ENCODE measurements at places on chromosomes 5 and 9.

- DNase-seq = no peak
Measured at GRCh38 chr5:107320846-107321245, 349.9 kb downstream of the EFNA5 start.

- no peak for DNase-seq
Measured at GRCh38 chr9:86788456-86788855, 158.8 kb downstream of the GAS1 start.

- DNase-seq = no peak
Measured at GRCh38 chr9:24986331-24986730, 440.6 kb upstream of the IZUMO3 start.

GRCh38 chr5:24918676-24919075 is 273.9 kb upstream of the CDH10 start:
- no peak for DNase-seq

DNA sequence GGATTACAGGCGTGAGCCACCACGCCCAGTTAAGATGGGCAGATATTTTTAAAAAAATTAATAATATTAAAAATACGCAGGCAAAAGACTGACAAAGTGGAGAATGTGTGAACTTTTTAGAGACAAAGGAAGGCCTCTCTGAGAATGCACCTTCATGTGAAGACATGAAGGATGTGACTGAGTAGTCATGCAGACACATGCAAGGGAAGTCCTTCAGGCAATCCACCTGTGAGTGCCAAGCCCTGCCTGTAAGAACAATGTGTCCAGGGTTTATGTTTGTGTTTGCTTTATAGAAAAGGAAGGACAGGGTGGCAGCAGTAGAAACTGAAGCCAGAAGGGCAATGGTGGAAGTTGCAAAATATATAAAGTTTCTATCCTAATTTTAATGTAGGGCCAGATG is 169.2 kb downstream of the EDIL3 start:
- no peak for DNase-seq

DNA sequence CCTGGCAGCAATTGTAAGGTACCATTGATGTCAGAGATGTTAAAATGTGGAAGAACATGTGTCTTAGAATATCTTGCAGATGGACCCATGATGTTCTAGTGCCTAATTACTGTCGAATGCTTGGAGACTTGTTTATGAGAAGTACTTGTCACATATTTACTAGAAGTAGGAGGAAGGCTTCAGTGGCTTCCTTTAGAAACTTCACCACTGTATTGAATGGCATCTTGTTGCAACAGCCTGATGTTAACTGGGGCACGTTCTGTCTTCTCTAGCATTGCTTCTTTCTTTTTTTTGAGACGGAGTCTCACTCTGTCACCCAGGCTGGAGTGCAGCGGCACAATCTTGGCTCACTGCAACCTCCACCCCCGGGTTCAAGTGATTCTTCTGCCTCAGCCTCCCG is 16.5 kb downstream of the UGCG start:
- no peak for DNase-seq

- DNase-seq = no peak
Measured at GRCh38 chr9:124011460-124012301, at the start of gene LHX2. Gene LHX2 (plus strand): TSS chr9:124011768. CDS start chr9:124012349, 581 bp downstream.
